ENCODE measurements at places on chromosomes 13 and 19.
A peak's percentile ranks its signal among the peaks of the same experiment; 100 is the strongest.

GRCh38 chr13:97749174-97749573 is 204.3 kb upstream of the IPO5 start:
- no peak for DNase-seq

- DNase-seq, result no peak
Observed at GRCh38 chr13:28128030-28128429, 10.3 kb upstream of the PAN3 start.

GRCh38 chr19:39996218-39996810 is 546 bp upstream of the ZNF546 start:
- peak; percentile 39 for DNase-seq

- peak; percentile 70 for DNase-seq
Observed at GRCh38 chr13:51286135-51287002, 53.1 kb upstream of the SERPINE3 start.

DNA sequence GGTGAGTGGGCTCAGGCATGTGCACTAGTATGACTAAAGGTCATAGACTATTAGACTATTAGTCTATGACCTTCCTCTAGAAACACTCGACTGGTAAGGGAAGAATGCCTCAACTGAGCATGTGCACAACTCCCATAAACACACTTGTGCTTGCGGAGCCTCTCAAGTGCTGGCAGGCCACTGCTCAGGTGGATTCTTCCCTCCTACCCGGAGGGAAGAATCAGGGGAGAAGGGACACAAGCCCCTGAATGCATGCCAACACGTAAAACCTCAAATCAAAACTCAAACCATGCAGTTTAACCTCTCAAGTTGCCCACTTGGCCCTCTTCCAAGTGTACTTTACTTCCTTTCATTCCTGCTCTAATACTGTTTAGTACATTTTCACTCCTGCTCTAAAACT is 287.6 kb upstream of the SGCG start:
- DNase-seq, result no peak

DNA sequence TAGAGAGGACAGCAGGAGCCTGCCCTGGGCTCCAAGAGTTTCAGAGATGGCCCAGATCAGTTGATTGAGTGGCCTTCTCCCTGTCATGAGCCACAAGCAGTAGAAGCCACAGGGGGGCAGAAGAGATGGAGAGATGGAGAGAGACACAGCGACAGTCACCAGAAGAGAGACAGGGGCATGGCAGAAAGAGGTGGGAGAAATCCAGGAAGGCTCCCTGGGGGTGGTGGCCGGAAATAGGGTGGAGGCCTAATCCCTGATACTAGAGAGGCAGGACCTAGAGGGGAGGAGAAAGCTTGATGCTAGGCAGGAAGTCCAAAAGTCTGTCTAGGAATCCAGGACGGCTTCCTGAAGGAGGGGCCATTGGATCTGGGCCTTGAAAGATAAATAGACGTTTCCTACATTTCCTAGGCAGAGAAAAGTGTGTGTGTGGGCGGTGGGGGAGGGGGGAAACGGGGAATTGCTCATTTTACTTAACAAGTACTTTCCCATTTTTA is 9.6 kb upstream of the TPM4 start:
- DNase-seq, result peak; percentile 50

- DNase-seq, result no peak
Observed at GRCh38 chr13:90238413-90238812, 1109.1 kb upstream of the MIR17HG start.

GRCh38 chr13:106915146-106915545 is 347.2 kb upstream of the ARGLU1 start:
- no peak for DNase-seq

DNA sequence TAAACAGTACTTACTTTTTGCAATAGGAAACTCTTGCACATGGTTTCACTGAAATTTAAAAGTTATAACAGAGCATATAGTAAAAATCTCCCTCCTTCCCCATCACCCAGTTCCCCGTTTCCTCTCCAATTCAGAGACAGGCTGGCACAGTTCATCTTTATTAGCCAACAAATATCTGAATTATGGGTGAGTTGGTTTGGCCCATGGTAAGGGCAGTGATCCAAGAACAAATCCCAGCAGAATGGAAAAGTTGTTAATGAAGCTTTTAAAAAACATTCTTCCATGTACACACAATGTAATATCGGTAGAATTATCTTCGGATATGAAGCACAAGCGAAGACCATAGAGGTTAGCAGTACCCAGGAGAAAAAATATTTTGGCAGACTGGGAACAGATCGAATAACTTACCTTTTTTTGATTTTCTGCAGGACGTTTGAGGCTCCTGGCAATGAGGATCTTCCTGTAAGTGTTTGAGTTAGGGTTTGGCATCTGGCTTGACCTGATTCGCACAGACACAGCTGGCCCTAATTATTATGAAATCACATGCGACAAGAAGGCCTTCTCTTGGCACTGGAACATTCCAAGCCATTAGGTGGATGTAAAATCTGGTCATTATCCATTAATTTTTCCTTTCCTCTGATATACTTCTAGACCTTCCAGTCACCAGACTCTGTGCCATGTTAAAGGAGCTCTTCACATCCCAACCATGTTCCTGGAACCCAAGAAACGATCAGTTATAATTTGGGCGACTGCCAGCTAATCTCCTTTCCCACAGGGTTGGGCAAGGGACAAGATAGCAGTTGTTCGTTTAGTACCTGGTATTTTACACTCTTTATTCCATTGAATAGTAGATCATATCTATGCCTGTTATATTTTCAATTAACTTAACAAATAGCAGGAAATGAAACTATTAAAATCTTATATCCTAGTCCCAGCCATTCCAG is 139.4 kb upstream of the TSC22D1 start:
- no peak for DNase-seq

- DNase-seq, result no peak
Observed at GRCh38 chr19:51122112-51122981, 2.4 kb upstream of the SIGLEC9 start.

DNA sequence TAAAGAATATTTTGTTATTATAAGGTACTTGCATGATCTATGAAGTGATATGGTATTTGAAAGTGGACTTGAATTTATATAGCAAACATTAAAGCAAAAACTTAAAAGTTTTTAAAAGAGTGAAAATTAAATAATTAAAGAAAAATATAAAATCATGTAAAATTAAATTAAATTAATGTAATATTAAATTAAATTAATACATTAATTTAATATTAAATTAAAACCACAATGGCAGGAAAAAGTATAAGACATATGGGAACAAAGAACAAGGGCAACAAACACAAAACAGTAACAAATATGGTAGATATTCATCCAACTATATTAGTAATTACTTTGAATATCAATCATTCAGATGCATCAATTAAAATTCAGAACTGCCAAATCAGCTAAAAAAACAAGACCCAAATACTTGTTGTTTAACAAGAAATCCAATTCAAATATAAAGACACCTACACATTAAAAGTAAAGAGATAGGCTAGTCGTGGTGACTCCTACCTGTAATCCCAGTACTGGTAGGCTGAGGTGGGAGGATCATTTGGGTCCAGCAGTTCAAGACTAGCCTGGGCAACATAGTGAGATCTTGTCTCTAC is 992.2 kb upstream of the MIR17HG start:
- DNase-seq, result no peak

GRCh38 chr13:86185636-86186035 is 386.4 kb upstream of the SLITRK6 start:
- no peak for DNase-seq

GRCh38 chr13:76667551-76667950 is 218.7 kb downstream of the KCTD12 start:
- no peak for DNase-seq

GRCh38 chr19:21611659-21612402 is 106.4 kb downstream of the ZNF429 start:
- DNase-seq, result no peak

DNA sequence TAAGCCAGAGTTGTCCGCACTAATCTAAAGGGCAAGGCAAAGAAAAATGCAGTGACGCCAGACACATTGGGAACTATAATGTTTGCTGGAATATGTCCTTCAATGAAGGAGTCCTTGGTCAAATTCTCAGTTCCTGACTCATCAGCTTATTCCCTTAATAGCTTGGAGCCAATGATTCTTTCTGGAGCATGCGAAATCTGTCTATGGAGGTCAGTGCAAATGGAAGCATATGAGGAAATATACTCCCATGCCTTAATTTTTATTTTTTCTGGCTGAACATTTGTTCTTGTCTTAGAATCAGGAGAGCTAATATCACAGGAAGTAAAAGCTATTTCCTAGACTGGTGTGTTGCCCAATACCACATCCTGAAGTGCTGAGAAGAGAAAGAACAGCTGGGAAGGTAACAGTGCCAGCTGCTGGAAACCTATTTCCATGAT is 289.8 kb upstream of the SPRY2 start:
- no peak for DNase-seq

- no peak for DNase-seq
Observed at GRCh38 chr19:47315125-47315821, 5.6 kb downstream of the C5AR1 start.

GRCh38 chr13:98632961-98633360 is 56.1 kb upstream of the STK24 start:
- DNase-seq, result no peak

DNA sequence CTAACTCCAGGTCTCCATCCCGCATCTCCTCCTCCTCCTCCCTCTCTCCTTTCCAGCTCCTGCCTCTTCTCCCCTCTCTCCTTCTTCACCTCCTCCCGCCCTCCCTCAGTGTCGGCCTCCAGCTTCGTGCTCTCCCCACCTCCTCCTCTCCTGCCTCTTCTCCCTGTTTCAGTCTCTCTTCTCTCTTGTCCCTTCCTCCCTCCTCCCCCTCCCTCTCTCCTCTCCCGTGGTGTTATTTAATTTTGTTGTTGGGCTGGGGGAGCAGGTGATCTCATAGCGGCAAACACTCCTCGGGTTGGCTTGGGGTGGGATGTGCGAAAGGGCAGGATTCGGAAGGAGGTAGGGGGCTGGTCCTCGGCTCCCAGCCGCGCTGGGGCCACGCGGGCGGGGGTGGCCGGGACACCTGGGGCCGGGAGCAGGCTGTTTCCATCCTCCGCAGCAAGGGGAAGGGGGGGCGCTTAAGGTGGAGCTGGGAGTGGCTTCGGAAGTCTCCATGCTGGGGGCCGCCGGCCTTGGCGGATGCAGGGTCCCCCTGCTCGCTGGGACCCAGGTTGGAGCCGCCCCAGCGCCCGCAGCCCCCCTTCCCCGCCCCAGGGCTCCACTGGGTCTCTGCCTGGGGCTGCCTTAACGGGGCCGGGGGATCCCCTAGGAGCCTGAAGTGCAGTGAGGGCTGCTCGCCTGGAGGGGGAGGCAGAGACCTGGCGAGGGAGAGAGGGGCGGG is at the start of gene CA11:
Gene CA11 (minus strand): TSS at position 187 of the 721 bp plus-strand sequence. CDS start 555 bp downstream, outside the sequence.
- peak; percentile 90 for DNase-seq

GRCh38 chr13:35964863-35965180 is 166.4 kb downstream of the DCLK1 start:
- DNase-seq, result no peak

- no peak for DNase-seq
Observed at GRCh38 chr19:9720541-9720940, 45.6 kb upstream of the ZNF562 start.

- DNase-seq, result no peak
Observed at GRCh38 chr13:40916207-40916998, 102.7 kb downstream of the ELF1 start.

GRCh38 chr13:36862722-36863121 is 43.7 kb downstream of the RFXAP start:
- no peak for DNase-seq

DNA sequence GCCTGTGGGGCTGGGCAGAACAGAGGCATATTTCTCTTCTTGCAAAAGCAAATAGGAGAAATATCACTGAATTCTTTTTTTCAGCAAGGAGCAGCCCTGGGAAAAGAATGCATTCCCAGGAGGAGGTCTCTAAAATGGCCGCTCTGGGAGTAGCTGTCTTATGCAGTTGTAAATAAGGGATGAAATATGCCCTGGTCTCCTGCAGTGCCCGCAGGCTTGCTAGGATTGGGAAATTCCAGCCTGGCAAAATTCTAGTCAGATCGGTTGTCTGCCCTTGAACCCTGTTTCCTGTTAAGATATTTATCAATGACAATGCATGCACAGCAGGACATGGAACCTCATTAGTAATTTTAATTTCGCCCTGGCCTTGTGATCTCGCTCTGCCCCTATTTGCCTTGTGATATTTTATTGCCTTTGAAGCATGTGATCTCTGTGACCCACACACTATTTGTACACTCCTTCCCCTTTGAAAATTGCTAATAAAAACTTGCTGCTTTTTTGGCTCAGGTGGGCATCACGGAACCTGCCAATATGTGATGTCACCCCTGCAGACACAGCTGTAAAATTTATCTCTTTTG is 1993.2 kb downstream of the PCDH9 start:
- DNase-seq, result no peak
